ENCODE measurements at places on chromosomes 7 and 10.

DNA sequence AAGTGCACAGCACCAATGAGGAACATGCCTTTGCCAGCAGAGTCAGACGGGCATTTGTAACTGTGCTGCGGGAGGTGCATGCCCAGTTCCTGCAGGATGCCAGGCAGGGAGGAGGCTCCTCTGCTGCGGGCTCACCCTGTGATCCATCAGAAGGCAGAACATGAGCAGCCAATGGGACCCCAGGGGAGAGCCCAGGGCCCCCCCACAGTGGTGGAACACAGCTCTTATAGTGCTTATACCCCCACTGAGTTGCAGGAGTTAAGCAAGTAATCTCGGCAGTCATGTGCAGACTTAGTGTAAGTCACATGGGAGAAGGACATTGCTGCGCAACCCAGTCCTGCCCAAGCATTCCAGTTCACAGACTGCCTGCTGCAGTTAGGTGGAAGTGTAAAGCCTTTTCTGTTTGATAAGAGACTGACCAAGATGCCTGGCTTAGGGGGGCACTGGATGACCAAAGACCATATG lies 120.3 kb upstream of the TMEM106B start:
- no peak for DNase-seq

- DNase-seq, result no peak
Measured at GRCh38 chr7:97959046-97959445, 30.9 kb downstream of the OCM2 start.

DNA sequence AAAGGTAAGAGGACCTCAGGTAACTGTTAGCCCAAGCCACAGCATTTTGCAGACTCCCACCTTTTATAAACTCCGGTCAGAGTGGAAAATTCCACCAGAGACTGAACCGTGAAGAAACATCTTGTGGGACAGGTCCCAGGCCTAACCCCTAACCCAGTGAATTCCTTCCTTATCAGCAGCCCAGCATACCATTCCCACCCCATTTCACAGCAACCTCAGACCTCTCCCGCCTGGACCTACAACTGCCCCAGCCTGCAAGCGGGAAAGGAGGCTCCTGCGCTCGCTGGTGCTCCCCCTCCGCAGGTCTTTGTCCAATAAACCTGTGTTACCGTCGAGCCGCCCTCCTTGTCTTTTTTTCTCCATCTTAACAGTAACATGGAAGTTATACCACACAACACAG lies 736.6 kb downstream of the MAGI2 start:
- no peak for DNase-seq

DNA sequence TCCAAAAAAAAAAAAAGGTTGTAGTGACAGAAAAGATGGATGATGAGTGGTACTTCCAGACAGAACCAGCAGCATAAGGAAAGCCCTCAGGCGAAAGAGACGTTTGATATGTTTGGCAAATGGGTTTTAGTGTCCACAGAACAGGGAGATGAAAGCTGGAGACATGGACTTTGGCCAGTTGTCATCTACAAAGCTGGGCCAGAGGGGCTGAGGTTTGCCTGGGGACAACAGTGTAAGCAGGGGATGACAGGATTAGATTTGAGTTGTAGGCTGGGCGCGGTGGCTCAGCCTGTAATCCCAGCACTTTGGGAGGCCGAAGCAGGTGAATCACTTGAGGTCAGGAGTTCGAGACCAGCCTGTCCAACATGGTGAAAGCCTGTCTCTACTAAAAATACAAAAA lies 47.8 kb upstream of the ELN start:
- DNase-seq, result no peak

GRCh38 chr10:119817991-119818888 lies 54.4 kb downstream of the MCMBP start:
- DNase-seq, result no peak

GRCh38 chr10:13416760-13417159 lies 68.7 kb upstream of the SEPHS1 start:
- no peak for DNase-seq

- DNase-seq, result no peak
Measured at GRCh38 chr10:5396556-5397300, 7.9 kb downstream of the TUBAL3 start.

GRCh38 chr7:921581-922333 lies 32.7 kb downstream of the ADAP1 start:
- peak; percentile 66 for DNase-seq

DNA sequence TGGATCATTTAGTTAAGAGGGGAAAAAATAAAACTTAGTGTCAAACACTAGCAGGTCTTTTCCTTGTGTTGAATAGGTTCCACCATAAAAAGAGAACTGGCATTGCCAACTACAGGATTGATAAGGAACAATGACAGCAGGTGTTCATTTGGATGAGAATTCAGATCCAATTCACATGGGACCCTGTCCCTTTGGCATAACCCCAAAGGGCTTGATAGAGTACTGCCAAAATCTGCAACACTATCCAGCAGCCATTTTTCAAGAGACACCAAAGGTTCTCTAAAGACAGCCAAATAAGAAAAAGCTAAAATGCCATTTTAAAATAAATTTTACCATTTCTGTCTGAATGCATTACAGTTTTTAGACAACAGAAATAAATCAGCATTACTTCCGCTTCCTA lies 422.3 kb downstream of the DGKB start:
- no peak for DNase-seq

GRCh38 chr10:49760789-49761188 lies 1.3 kb downstream of the OGDHL start:
- DNase-seq, result no peak

GRCh38 chr10:72418679-72419078 lies 64.0 kb upstream of the DNAJB12 start:
- no peak for DNase-seq

DNA sequence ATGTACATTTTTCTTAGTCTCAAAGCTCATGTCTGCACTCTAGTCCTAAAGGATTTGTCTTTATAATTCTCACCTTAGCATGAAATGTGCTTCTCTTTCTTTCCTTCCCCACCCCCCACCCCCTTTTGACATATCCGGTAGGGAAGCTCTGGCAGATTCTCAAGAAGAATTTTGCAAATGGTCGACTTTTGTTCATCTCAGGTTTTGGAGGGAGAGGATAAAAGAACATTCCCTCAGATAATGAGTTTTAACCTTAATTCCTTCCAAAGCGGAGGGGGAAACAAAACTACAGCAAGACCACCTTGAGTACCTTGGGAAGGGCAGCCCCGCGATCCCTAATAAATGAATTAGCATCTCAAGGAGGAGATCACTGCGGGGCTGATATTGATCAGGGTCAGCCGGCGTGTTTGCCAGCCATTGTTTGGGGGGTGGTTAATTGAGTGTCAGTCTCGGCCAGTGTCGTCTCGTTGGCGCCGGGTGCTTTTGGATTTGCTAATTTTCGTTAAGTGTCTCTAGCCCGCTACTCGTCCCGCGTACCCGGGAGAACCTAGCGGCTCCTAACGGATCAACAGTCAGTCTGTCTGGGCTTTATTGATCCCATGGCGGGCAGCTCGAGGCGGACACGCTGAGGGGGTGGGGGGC lies 874 bp upstream of the BAMBI start:
- no peak for DNase-seq

DNA sequence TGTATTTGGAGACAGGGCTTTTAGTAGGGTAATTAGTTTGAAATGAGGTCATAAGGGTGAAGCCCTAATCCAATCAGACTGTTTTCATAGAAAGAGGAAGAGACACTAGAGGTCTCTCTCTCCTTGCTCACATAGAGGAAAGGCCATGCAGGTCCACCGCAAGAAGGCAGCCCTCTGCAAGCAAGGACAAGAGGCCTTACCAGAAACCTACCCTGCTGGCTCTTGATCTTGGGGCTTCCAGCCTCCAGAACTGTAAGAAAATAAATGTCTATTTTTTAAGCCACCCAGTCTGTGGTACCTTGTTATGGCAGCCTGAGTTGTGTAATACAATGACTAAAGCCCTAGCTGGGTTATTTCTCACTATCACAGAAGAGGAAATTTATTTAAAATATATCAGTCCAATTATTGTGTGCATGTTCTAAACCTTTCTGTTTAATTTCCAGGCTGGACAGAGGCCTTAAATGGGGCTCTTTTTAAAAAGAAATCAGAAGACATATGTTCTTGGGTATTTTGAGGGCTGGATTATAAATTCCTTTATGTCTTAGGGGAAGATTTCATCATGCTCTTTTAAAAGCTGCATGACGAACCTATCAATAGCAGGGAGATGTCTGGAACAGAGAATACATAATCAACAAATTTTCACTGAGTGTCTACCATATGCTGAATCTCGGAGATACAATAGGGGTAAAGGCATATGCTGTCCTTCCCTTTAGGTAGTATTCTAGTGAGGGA lies 12.9 kb upstream of the TMEM26 start:
- no peak for DNase-seq

DNA sequence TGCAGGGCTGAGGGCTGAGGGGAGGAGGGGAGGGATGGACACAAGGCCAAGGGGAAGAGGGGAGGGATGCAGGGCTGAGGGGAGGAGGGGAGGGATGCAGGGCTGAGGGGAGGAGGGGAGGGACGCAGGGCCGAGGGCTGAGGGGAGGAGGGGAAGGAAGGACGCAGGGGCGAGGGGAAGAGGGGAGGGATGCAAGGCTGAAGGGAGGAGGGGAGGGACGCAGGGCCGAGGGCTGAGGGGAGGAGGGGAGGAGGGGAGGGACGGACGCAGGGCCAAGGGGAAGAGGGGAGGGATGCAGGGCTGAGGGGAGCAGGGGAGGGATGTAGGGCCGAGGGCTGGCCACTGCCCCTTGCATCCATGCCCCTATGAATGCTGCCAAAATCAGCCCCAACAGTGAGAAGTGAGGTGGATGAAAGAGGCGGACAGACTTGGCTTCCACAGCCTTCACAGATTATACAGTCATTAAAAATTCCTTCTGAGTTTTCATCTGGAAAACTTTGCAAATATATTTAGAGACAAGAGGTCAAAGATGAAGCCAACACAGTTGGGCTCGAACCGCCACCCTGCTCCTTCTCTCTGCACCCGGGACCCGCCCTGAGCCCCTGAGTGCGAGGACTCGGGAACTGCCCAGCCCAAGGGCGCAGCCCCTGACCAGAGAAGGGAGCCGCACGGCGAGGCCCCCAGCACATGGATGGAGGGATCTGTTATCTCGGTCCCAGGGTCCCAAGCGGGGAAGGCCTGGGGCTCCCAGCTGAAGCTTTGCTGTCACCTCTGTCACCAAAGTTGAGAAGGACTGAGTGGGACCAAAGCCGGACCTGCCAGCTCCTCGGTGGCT lies 65.8 kb downstream of the DIP2C start:
- no peak for DNase-seq

DNA sequence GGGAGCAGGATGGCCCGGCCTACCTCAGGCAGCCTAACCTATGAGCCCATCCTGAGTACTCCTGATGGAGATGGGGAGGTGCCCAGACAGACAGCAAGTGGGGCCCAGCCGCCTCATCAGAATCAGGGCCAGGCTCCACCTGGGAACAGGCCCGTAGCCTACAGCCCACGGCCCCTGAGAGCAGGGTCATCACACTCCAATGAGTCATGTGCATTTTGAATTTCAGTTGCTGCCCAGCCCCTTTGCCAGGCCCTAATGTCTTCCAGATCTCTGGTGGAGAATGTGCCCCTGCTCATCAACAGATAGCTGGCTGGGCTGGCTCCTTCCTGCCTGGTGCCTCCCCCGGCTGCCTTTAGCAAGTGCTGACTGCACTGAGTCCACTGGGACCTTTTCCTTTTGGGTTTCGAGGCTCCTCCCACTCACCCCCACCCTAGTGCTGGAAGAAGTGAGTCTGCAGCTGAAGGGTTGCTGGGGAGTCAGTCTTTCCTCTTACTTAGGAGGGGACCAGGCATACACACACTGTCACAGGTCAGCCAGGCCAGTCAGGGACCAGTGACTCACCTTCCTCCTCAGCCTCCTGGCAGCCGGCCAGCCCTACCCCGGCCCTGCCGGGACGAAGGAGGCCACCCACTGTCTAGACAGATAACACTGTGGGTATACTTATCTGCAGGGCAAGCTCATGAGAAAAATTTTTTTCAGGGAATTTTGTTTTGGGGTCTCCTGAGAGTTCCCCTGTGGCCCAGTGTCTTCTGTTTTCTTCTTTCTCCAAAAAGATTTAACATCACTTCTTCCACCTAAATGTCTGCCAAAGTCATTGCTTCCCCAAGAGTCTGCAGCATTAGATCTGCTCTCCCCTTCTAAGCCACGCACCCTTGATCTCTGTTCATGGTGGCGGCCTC lies 9.1 kb upstream of the ASIC3 start:
- DNase-seq, result peak; percentile 85

GRCh38 chr7:117096330-117096729 lies 143.0 kb downstream of the ST7 start:
- no peak for DNase-seq

- no peak for DNase-seq
Measured at GRCh38 chr7:36946401-36946739, 222.1 kb upstream of the AOAH start.

DNA sequence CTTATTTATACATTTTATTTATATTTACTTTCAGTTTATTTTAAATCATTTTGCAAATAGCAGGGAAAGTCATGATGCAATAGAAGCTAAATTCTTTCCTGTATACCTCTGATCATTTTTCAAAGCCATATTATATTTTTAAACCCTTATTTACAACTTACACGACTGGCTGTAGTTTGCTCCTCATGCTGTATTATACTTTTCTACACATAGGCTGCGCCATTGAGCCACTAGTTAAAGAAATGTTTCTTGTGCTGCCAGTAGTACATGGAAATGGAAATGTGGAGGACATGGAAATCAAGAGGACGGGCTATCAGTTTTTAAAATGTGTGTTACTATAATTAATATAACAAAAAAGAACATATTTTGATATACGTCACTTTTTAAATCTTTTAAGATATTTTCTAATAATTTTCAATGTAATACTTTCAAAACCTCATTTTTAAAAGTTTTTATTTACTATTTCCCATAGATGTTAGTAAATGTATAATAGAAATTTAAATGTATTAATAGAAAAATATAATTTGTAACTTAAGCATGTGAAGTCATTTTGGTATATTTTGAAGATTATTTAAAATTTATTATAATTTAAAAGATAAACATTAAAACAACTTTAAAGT lies 118.5 kb downstream of the VTI1A start:
- DNase-seq, result peak; percentile 63

- DNase-seq, result no peak
Measured at GRCh38 chr10:60343254-60343653, 46.4 kb downstream of the ANK3 start.
